Inflammatory macrophage (primary cell): ENCODE measurements at places on chromosomes 12 and 14.
A peak's percentile ranks its signal among the peaks of the same experiment; 100 is the strongest.

- DNase-seq: no peak
Observed at GRCh38 chr12:132487311-132487741, 2.6 kb upstream of the FBRSL1 start.

DNA sequence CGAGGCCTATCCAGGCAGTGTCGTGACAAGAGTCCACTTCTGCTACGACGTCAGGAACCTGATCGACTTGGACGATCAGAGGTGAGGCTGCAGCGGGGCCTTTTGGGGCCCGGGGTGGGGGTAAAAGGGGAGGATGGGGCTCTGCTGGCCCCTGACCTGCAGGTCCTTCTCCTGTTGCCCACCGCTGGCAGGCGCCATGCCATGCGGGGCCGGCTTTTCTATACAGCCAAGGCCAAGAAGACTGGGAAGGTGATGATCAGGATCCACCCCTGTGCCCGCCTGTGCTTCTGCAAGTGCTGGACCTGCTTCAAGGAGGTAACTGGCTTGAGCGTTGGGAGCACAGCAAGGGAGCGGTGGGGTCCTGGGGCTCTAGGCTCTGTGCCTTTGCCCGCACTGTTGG lies 31.6 kb downstream of the NGB start:
- DNase-seq: no peak

DNA sequence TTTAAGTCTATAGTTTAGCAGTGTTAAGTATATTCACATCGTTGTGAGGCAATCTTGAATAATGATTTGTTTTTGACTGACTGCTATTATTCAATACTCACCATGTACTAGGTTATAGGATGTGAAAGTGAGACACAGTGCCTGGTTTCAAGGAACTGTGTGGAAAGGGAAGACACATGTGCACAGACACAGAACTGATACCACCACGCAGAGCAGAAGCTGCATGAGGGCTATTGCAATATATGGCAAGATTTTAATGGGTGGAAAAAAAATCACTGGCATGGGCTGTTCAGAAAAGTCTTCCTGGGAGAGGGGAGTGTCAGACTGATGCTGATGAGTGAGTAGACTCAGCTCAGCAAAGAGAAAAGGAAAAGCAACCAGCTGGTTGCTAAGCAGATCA lies 10.4 kb downstream of the SLC7A8 start:
- peak; percentile 86 for DNase-seq

- no peak for DNase-seq
Observed at GRCh38 chr14:94114589-94115057, 4.1 kb downstream of the IFI27 start.

GRCh38 chr12:6810758-6811157 lies 10.9 kb upstream of the GPR162 start:
- DNase-seq: no peak

- no peak for DNase-seq
Observed at GRCh38 chr14:24416254-24416931, 13.1 kb downstream of the CBLN3 start.

GRCh38 chr12:80001562-80001961 lies 66.7 kb upstream of the PPP1R12A start:
- DNase-seq: no peak

- no peak for DNase-seq
Observed at GRCh38 chr12:15996948-15997347, 85.8 kb downstream of the DERA start.

- DNase-seq: no peak
Observed at GRCh38 chr12:39122562-39123204, 217.3 kb upstream of the CPNE8 start.

- no peak for DNase-seq
Observed at GRCh38 chr14:105144666-105145380, 23.8 kb downstream of the JAG2 start.
